Tongue (tissue), 3 donors: ENCODE measurements at places on chromosomes 1 and 21. TPM values are rescaled to one million over a fixed set of nuclear protein-coding genes. Genes with fewer than 3 reads are reported as not detected.

The OR2T33 gene
- not detected for total RNA-seq

The ATAD3A gene
- 21.3 TPM for total RNA-seq

- DNase-seq: peak; percentile 13
Measured at GRCh38 chr1:28518745-28519341, 13.0 kb downstream of the RCC1 start.

GRCh38 chr1:3393987-3394920 lies 60.2 kb upstream of the ARHGEF16 start:
- DNase-seq: no peak

DNA sequence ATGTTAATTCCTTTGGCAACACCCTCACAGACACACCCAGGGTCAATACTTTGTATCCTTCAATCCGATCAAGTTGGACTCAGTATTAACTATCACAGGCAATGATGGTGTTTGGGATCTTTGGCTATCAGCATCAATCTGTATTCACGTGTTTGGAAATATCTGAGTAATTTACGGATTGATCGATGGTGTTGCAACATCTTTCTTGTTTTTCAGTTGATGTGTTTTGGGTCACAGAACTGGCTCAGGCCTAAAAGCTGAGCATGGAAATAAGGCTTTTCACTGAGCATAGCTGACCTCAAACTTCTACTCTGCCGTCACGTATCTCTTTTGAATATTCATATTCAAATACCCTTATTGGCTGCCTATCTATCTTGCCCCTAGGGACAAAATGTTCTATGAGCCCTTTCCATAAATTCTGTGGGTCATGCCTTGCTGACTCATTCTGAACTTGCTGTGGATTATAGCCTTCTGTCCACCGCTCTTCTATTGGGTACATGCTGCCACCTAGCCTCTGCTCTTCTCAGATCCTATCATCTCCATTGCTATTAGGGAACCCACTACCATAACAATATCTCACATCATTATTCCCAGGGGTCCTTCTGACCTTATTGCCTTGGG lies 156.0 kb downstream of the PDE4B start:
- no peak for DNase-seq

GRCh38 chr1:91151702-91152101 lies 129.9 kb upstream of the ZNF644 start:
- no peak for DNase-seq

DNA sequence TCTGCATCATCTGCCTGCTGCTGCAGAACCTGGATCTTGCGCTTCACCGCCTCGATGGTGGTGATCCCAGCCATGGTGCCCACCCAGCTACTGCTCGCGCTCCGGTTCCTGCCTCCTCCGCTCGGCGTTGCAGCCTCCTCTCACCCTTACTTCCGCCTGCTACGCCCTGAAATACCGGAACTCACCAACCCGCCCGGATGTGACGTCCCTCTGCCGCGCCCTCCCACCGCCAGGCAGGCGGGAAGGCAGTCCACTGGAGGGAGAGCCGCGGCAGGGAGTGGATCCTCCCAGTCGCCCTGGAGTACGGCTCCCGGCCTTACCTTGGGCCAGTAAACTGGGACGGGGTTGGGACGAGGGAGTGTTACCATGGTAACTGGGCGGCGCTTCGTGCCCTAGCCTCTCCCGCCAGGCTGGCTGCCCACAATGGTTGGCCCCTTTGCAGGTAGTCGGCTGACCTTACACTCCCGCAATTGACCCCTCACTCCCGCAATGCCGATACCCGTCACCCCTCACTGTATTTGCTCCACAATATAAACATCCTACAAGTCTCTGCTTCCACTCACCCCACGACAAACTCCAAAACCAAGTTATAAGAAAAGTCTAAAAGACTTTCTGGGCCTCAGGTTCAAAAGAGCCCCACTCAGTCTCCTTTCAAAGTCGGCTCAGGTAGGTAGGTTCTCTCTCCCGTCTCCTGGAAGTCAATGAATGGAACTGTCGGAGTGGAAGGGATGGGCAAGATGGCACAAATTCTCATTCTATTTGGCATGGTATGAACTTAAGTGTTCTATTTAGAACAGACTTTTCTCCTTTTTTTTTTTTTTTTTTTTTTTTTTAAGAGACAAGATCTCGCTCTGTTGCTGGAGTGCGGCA lies 8.6 kb downstream of the TPM3 start:
- peak; percentile 98 for DNase-seq

- DNase-seq: no peak
Measured at GRCh38 chr1:70299472-70299871, 55.0 kb downstream of the ANKRD13C start.

GRCh38 chr1:154867841-154868605 lies 2.1 kb downstream of the KCNN3 start:
- peak; percentile 58 for DNase-seq

DNA sequence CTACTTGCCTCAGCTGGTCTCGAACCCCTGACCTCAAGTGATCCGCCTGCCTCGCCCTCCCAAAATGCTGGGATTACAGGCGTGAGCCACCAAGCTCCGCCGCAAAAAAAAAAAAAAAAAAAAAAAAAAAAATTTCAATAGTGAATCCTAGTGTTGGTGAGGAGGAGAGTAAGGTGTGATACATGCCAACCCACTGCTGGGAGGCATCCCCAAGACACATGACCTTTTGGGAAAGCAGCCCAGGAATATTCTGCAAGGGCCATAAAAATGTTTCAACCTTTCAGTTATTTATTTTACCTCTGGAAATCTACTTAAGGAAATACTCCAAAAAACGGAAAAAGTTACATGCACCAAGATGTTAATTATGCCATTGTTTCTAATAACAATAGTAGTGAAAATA lies 69.0 kb downstream of the ITPKB start:
- no peak for DNase-seq

DNA sequence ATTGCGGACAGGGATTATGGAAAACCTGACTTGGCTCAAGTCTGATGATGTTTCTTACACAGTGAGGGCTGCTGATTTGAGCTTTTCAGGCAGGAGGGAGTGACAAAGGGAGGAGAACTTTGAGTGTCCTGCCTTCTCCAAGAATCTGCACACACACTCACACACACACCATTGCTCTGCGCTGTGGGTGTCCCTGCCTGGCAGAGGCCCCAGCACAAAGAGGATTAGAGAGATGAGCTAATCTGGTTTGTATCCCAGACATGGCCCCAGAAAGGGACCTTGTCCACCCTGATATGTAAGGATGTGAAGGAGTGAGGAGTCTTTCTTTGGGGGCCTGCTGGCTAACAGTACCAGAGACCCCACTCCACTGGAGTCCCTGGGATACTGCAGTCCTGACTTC lies 5.9 kb upstream of the WNT2B start:
- no peak for DNase-seq
